ENCODE measurements at places on chromosomes 5 and 9.

GRCh38 chr9:105405514-105406131 lies 42.2 kb upstream of the FSD1L start:
- no peak for DNase-seq

- DNase-seq, result no peak
Observed at GRCh38 chr5:135487037-135487395, 34.9 kb upstream of the TIFAB start.

GRCh38 chr5:7361593-7361992 lies 34.3 kb upstream of the ADCY2 start:
- no peak for DNase-seq

DNA sequence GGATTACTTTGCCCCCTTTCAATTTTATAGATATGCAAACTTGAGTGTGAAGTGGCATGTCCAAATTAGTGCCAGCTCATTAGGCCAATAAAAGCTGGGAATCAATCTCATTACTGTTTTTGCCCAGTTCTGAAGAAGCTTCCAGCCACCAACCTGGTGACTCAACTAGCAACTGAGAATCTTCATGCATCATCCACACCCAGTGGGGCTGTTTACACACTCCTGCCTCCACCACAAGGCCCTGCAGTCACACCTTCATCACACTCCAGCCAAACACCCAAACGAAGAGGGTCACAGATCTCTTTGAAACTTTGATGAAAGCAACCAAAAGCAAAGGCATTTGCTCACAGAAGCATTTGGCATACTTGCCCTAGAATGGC lies 41.3 kb upstream of the S1PR3 start:
- no peak for DNase-seq

- no peak for DNase-seq
Observed at GRCh38 chr9:70262366-70262765, 3.6 kb downstream of the SMC5 start.

DNA sequence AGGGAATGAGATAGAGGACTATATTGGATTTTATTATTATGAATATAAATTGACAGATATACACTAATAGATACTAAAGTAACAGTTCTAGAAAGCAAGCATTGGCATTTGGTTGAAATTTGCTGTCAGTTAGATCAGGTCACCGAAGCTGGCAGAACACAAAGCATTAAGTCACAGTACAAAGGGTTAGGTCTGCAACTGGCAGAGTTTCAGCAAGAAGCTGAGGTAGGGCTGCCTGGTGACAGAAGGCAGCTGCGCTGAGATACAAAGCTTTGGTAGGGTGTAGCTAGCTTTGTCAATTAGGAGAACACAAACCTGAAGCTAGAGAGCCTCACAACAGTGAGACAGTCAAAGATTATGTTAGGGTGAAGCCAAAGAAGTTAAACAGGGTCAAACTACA lies 6.3 kb upstream of the CSNK1G3 start:
- no peak for DNase-seq

All from GM04504 (cell line).